ENCODE measurements at places on chromosomes 12 and 14. TPM values are rescaled to one million over a fixed set of nuclear protein-coding genes. Genes with fewer than 3 reads are reported as not detected.

DNA sequence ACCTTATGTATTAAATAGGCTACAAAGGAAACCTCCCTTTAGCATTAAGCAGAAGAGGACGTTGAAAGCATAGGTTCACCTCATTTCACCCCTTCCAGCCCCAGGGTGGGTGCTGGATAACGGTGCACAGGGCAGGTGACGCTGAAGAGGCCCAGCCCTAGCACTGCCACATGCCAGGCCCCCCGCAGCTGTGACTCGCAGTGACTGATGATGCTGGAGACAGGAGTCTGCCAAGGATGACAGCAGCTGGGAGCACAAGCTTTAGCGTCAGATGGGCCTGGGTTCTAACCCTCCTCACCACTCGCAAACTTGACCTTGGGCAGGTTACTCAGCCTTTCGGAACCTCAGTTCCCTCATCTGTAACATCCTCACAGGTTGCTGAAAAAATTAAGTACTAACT is 76.7 kb downstream of the TBK1 start:
- DNase-seq, result no peak
- H3K4me1 ChIP-seq, result no peaks in the 10 kb centered on the region
- no peak overlapping the region for H3K4me3 ChIP-seq
- no peak overlapping the region for H3K27ac ChIP-seq
- H3K36me3 ChIP-seq, result no peaks in the 10 kb centered on the region

GRCh38 chr12:22169376-22169775 is 123.4 kb downstream of the CMAS start:
- H3K4me3 ChIP-seq, result no peak overlapping the region
- no peak overlapping the region for H3K27ac ChIP-seq

- H3K36me3 ChIP-seq, result no peaks in the 10 kb centered on the region
- no peak overlapping the region for H3K4me3 ChIP-seq
- H3K4me1 ChIP-seq, result no peaks in the 10 kb centered on the region
- no peak overlapping the region for H3K27ac ChIP-seq
Observed at GRCh38 chr14:40248671-40249070, 816.4 kb upstream of the FBXO33 start.

The FAM186B gene
- 0.91 TPM for polyA plus RNA-seq

The FGF6 gene
- polyA plus RNA-seq, result 0.07 TPM
